Heart left ventricle (tissue), 16 donors: ENCODE measurements at places on chromosomes 3 and 15.

DNA sequence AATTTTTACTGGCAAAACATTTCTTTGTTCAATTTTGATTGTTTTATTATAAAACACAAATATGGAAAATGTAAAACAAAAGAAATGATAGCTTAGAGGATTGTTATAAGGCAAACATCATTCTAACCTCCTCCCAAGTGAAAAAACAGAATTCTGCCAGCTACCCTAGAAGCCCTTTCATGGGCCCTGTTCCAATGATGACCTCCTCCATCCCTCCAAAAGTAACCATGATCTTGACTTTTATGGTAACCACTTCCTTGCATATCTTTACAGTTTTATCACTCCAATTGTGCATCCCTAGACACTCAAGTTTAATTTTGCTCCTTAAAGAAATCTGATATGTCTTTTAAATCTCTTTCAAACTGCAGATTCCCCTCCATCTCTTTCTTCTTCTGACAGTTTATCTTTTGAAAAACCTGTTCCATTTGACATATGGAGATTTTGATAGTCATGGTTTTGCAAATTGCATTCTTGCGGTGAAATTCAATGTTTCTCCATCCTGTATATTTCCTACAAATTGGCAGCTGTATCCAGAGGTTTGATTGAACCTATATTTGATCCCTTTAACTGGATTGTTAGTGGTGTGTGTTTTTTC is 27.0 kb upstream of the TNFAIP8L3 start:
- DNase-seq = no peak

- no peak for DNase-seq
Observed at GRCh38 chr3:98817547-98818041, 54.5 kb downstream of the ST3GAL6 start.

DNA sequence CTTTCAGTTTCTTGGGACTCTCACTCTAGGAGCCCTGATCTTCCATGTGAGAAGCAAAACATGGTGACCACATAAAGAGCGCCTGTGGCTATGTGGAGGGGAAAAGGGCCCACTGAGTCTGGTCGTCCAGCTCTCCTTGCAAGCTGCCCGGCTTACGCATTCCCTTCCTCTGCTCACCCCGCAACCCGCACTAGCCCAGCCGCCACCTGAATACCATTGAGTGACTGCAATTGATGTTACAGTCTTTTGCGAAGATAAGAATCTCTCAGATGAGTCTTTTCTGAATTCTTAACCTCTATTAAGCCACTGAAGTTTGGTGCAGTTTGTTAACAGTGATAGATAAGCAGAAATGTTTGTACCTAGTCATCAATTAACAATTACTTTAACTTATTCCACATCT is 589.0 kb upstream of the DPPA4 start:
- DNase-seq = no peak

DNA sequence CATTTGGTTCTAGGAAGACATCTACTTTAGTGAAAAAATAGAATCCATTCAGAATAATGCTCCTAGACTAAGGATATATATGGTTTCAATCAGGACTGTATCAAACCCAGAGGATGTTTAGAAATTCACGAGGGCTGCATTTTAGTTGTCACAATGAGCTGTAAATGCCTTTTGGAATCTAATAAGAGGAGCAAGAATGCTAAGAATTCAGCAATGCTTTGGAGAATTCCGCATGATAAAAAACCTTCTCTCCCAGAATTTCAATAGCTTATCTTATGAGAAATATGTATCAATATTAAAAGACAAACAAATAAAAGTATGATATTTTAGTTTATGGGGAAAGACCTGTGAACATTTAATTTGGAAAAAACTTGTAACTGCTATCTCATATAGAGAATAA is 885.1 kb downstream of the ZPLD1 start:
- DNase-seq = no peak

DNA sequence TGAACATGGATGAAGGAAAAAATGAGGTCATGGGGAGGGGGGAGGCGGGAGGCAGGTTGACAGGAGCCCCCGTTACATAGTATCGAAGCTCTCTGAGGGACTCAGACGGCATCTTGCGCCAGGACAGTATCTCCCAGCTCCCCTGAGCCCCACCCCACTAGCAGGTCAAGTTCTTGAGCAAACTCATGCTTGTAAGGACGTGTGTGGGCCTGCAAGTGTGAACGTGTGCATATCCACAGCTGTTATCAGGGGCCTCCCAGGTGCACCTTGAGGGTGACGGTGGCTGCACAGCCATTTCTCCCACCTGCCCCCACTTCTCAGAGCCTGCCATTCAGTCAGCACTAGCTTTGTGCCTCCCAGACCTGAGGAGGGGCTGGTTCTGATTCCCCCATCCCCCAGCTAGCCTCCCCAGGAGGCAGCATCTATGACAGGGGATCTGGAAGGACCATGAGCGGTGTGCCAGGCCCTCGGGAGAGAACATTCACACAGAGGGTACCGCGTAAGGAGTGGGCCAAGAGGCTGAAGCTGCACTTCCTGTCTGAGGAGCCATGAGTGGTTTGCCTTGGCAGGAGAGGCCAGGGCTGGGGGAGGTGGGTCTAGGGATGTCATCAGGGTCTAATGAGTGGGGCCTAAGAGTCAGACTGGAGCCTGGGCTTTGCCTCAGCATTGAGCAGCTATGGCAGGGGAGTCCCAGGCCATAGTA is 2.9 kb downstream of the SEMA3F start:
- no peak for DNase-seq
